ENCODE measurements at places on chromosomes 7 and 10.

DNA sequence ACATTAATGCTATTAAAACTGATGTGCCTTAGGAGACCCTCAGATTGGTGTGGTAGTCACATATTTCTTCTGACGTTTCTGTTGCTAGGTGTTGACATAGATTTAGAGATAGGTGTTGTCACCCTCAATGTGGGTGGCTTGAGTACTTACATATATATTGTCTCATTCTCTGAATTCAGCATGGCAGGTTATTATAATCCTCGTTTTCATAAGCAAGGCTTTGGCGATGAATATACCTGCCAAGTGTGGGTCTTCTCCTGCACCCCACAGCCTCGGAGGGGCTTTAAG is 7.0 kb downstream of the FBH1 start:
- no peak for DNase-seq

GRCh38 chr7:70710011-70710480 is 421.9 kb upstream of the GALNT17 start:
- DNase-seq, result no peak

DNA sequence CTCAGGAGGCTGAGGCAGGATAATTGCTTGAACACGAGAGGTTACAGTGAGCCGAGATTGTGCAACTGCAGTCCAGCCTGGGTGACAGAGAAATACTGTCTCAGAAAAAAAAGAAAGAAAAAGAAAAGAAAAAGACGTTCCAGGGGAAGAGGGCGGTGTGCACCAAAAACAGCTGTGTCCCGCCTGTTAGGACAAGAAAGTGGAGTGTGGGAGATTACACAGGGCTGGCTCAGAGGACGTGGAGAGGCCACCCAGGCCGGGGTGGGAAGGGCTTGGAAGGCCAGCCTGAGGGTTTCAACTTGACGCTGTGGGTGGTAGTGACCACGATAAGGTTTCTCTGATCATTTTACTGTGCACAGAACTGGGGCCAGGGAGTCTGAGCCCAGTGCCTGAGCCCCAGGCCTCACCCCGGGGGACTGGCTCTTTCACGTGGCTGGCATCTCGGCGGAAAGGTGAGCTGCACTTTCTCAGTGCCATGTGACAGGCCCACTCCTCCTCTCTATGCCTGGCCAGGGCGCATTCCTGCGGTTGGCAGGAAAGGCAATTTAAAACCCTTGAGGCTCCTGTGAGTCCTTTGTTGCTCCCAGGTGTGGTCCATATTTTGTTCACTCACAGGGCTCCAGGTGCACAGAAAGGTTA is 13.9 kb downstream of the RHBDD2 start:
- DNase-seq, result no peak

DNA sequence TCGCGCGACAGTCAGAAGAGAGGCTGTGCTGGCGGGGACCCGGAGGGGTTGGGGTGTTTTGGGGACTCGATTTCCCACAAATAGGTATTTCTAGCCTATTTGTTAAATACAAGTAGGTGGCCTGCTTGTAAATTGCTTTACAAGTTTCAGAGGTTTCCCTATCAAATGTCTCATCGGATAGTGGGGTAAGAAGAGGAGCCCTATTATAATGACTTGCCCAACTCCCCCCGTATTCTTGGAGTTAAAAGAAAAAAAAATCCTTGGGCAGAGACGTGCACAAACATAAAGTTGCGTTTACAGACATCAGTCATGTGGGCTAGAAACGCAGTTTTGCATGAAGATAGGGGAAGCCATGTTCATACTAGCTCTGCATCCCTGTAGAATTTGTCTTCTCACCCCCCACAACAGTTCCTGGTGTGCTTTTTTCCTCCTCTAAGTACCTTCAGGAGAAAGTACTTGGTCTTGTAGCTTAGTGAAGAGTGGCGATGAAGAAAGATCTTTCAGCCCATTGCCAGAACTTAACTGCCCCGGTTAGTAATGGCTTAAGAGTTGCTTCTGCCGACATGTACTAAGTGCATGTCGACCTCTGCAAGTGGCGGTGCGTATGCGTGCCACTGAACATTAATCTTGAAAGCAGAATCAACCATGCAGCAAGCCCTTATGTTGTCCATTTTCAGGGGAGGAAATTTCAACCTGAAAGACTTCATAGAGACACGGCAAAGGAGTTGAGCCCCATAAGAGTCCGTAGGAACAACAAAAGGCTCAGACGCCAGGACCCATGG is 832 bp upstream of the TIAL1 start:
- DNase-seq, result no peak

Data from T follicular helper cell (primary cell).